HFF-Myc (cell line): ENCODE measurements at places on chromosomes 6 and 20.

GRCh38 chr6:139369568-139370282 is 4.7 kb downstream of the CITED2 start:
- peak; percentile 72 for DNase-seq

DNA sequence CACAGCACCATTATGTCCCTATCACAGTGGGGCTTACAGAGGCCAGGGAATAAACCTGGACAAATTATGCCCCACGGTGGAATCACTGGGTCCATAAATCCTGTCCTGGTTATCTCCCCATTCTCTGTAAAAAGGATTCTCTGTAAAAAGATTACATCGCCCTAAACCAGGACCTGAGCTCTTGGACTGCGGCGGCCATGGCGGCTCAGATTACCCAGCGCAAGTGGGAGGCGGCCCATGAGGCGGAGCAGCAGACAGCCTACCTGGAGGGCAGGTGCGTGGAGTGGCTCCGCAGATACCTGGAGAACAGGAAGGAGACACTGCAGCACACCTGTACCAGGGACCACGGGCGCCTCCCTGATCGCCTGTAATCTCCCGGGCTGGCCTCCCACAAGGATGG is 8.4 kb upstream of the HLA-A start:
- DNase-seq: no peak

- no peak for DNase-seq
These were observed 95.8 kb downstream of the RPP40 start for GRCh38 chr6:4908062-4908461.

GRCh38 chr20:24455081-24455480 is 14.3 kb upstream of the SYNDIG1 start:
- no peak for DNase-seq

GRCh38 chr20:41510847-41511450 is 107.2 kb downstream of the CHD6 start:
- no peak for DNase-seq

DNA sequence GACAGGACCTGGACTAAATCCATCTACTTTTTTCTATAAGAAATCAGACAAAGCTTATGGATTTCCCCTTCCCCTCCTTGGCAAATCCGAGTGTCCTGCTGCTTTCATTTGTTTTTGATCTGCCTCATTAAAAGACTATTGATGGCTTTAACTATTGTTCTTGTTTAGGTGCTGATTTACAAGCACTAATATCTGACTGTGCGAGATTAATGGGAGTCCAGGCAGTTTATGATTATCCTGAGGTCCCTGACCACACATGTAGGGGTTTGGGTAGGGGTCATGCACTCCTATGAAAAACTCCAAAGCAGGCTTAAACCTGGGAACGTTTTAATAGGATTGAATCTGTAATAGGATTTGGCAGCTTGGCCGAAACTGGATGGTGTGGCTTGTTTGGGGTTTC is 317.5 kb upstream of the POU3F2 start:
- DNase-seq: no peak

GRCh38 chr6:16205377-16206144 is 32.8 kb upstream of the GMPR start:
- DNase-seq: peak; percentile 100

- DNase-seq: no peak
These were observed 13.2 kb upstream of the ASXL1 start for GRCh38 chr20:32344835-32345506.

- no peak for DNase-seq
These were observed 95.0 kb downstream of the DLGAP4 start for GRCh38 chr20:36400909-36401735.

- no peak for DNase-seq
These were observed 408.5 kb upstream of the SULF2 start for GRCh38 chr20:48193627-48194425.

DNA sequence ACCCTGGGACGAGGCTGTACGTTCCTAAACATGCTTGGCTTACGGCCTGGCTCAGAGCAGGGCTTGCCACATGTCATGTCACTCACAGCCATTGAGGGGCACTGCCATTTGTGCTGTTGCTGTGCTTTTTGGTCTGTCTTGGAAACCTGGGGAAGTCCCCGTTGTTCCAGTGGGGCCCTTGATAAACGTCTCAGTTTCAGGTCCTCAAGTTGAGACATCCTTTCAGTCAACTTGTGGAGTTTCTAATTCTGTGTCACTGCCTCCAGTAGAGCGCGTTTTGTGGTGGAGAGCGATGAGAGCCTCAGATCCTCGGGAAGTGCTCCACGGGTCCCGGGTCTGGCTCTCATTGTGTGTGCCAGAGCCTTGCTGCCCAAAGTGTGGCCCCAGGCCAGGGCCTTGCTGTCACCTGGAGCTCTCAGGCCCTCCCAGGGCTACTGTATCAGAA is 43.0 kb upstream of the CCR6 start:
- no peak for DNase-seq

GRCh38 chr20:6668546-6668945 is 98.9 kb upstream of the BMP2 start:
- no peak for DNase-seq

DNA sequence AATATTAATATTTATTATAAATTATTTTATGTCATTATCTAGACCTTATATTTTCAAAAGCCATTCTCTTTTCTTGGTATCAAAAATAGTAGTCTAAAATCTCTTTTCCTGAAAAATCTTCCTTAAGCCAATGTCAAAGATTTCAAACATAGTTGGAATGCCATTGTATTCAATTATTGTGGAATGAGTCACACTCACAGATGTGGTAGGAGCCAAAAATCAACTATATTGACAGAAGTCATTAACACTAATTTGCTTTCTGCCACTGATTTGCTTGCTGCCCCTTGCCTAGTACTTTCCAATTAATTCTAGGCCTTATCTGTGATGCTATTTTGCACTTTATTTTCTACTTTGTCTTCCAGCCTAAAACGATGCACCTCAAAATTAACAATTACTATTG is 1326.3 kb upstream of the GJE1 start:
- DNase-seq: no peak

- no peak for DNase-seq
These were observed 228.8 kb downstream of the DHX35 start for GRCh38 chr20:39190666-39191570.

- no peak for DNase-seq
These were observed 40.7 kb downstream of the PREX1 start for GRCh38 chr20:48786951-48787705.

GRCh38 chr6:137944793-137945498 is 77.9 kb downstream of the TNFAIP3 start:
- no peak for DNase-seq

- DNase-seq: no peak
These were observed 54.8 kb upstream of the GCM1 start for GRCh38 chr6:53203483-53203882.

GRCh38 chr20:47620808-47621805 is 119.4 kb downstream of the NCOA3 start:
- peak; percentile 37 for DNase-seq

GRCh38 chr6:14965424-14966075 is 280.3 kb upstream of the JARID2 start:
- DNase-seq: no peak

DNA sequence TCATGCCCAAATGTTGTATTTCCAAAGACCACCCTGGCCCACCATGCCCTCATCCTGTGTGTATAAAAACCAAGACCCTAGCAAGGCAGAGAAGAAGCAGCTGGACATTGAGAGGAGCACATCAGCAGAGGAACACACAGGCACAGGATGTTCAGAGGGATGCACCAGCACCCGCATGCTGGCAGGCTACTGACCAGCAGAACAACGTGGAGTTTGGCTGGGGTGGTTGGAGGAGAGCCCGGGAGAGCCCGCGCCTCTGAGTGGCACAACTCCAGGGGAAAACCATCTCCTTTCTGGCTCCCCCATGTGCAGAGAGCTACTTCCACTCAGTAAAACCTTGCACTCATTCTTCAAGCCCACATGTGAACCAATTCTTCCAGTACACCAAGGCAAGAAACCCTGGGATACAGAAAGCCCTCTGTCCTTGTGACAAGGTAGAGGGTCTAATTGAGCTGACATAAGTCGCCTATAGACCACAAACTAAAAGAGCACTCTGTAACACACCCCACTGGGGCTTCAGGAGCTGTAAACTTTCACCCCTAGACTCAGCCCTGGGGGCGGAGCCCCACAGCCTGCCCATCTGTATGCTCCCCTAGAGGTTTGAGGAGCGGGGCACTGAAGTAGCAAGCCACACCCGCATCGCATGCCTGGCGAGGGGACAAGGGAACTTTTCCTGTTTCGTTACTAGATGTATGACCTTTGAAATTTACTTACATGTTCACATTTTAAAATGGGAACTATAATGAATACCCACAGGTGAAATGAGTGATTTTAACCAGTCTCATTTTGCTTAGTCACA is 831.5 kb upstream of the CITED2 start:
- no peak for DNase-seq

DNA sequence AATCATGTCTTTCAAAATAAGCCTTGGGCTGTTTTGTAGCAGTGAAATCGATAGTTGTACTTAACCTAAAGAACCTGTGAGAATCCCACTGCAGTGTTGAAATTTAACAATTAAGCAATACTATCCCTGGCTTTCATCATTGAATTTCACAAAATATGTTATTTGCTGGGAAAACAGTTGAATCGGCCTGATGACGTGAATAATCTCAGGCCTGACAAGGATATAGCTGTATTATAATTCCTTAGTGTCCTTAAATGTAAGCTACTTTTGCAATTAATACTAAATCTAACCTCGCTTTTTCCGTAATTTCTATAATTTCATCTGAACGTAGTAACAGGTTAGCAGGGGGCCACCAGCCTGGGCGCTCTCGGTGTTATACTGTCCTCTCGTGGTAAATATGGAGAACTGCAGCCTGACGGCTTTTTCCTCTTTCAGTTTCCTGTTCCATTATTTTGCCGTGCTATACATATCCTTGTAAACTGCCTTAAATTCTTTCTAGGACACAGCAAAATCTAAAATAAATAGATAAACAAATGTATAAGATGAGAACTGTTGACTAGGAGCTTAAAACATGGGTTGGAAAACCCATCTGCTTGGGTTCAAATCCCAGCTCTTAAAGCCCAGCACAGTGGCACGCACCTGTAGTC is 24.0 kb downstream of the MTFR2 start:
- DNase-seq: no peak

GRCh38 chr20:49712996-49713752 is 504 bp downstream of the B4GALT5 start:
- DNase-seq: no peak

GRCh38 chr6:107582086-107582485 is 92.2 kb downstream of the SOBP start:
- no peak for DNase-seq

DNA sequence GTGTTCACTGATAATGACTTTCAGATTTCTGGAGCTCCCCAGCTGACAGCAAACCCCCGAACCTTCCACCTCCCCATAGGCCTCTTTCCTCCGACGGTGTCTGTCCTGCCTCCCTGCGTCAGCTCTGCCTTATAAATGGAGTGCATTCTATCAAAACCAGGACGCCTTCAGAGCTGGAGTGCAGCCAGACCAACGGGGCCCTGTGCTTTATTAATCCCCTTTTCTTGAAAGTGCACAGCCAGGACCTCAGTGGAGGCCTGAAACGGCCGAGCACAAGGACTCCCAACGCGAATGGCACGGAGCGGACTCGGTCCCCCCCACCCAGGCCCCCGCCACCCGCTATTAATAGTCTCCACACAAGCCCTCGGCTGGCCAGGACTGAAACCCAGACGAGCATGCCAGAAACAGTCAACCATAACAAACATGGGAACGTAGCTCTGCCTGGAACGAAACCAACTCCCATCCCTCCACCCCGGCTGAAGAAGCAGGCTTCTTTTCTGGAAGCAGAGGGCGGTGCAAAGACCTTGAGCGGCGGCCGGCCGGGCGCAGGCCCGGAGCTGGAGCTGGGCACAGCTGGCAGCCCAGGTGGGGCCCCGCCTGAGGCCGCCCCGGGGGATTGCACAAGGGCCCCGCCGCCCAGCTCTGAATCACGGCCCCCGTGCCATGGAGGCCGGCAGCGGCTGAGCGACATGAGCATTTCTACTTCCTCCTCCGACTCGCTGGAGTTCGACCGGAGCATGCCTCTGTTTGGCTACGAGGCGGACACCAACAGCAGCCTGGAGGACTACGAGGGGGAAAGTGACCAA is 42.3 kb upstream of the NAA20 start:
- peak; percentile 93 for DNase-seq

DNA sequence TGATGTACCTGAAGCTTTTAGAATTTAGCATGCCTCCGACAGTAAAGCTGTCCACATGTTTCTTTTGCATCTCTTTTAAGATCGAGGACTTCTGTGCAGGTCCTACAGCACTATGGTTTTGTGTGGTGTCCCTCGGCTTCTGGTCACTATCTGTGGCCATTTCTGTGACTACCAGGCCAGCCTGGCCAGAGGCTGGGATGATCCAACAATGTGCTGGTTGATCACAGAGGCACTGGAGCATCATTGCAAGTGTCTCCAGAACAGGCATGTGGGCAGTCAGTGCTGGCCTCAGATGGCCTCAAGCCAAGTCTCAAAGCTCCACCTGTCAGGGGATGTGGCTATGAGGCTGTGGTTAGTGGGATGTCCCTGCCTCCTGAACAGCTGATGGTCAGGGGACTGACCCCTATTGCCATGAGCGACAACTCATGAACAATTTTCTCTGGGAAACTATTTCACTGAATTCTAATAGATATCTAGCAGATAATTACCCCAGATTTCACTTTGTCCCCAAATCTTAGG is 136.6 kb downstream of the SYNDIG1 start:
- no peak for DNase-seq

GRCh38 chr20:44031001-44031574 is 116.4 kb downstream of the TOX2 start:
- no peak for DNase-seq

- no peak for DNase-seq
These were observed 13.1 kb upstream of the DEK start for GRCh38 chr6:18277237-18278006.

- no peak for DNase-seq
These were observed 34.0 kb upstream of the NUP153 start for GRCh38 chr6:17740559-17741220.

DNA sequence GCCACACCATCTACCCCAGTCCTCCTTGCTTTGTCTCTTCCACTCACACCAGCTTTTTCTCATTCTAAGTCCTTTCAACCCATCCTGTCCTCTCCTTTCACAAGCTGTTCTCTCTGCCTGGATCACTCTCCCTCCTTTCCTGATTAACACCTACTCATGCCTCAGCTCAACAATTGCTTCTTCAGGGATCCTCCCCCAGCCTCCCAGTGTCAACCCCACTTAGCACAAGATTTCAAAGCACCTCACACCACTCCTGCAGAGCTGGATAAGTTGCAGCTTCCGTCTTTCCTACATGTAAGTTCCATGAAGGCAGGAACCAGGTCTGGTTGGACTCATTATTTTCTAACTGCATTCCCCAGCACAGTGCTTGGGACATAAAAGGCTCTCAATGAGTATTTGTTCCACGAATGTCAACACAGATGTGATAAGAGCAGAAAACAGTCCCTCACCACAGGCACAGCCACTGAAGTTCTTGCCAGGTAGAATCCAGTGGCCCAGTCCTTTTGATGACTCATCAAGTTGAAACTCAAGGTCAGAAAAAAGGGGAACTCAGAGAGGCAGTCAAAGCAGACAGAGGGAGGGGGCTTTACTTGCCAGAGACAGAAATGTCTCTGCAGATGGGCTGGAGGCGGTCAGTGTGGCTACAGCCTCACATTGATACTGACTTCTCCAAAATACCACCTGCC is 193.4 kb upstream of the PRDM1 start:
- DNase-seq: no peak

- DNase-seq: no peak
These were observed 78.3 kb upstream of the FYN start for GRCh38 chr6:111951497-111952085.

- no peak for DNase-seq
These were observed 72.2 kb downstream of the RWDD2A start for GRCh38 chr6:83265384-83265783.

- no peak for DNase-seq
These were observed 200.8 kb upstream of the RIN2 start for GRCh38 chr20:19557291-19557690.

GRCh38 chr6:145080651-145081050 is 654.7 kb downstream of the EPM2A start:
- no peak for DNase-seq
